ENCODE measurements at places on chromosomes 12 and 14.
A peak's percentile ranks its signal among the peaks of the same experiment; 100 is the strongest.

DNA sequence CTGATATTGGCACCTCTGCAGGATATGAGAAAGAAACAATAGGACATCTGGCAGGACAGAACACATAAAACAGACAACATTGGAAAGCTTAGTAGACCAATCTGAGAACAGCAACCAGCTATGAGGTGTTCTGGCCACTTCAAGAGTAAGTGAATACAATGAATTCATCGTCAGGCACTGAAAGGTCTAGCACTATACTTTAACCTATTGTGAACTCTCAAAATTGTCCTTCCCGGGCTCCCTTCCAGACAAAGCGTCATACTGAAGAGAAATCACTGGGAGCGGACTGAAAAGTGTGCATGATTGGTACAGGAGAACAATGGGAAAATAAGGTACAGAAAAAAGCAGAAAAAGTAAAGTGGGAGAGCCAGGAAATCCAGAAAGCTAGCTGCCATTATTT, 75.8 kb downstream of the LRP6 start:
- DNase-seq: no peak

- DNase-seq: no peak
Observed at GRCh38 chr14:22884738-22885523, 1.9 kb downstream of the REM2 start.

- DNase-seq: no peak
Observed at GRCh38 chr12:108855284-108856169, 1.9 kb downstream of the SSH1 start.

DNA sequence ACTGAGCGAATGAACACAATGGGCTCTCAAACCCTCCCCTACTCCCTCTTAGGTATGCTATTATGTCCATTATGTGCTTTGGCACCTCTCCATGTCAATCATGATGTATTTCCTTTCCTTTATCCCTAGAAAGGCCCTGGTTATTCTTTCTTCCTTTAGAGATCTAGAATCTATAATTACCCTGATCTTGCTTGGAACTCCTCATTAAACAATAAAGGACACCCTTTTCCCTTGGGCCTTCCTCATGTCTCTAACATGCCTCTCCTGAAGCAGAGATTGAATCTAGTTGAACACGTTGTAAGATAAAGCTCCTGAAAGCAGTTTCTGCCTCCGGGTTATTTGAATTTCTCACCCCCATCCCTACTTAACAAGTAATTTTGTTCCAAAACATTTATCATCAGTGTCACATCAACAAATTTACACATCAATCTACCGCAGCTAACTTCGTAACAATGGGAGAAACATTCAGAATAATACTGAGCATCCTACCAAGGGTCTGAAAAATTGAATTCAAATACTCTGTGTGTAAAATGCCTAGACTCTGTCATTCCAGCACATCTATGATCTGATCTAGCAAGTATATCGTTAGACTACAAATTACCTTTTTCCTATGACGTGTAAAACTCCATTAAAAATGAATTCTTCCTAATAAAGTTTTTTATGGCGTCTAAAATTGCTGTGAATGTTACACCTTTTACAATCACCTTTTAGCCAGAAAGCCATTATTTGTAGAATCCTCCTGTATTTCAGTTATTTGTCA, 5.4 kb downstream of the USP44 start:
- DNase-seq: no peak

DNA sequence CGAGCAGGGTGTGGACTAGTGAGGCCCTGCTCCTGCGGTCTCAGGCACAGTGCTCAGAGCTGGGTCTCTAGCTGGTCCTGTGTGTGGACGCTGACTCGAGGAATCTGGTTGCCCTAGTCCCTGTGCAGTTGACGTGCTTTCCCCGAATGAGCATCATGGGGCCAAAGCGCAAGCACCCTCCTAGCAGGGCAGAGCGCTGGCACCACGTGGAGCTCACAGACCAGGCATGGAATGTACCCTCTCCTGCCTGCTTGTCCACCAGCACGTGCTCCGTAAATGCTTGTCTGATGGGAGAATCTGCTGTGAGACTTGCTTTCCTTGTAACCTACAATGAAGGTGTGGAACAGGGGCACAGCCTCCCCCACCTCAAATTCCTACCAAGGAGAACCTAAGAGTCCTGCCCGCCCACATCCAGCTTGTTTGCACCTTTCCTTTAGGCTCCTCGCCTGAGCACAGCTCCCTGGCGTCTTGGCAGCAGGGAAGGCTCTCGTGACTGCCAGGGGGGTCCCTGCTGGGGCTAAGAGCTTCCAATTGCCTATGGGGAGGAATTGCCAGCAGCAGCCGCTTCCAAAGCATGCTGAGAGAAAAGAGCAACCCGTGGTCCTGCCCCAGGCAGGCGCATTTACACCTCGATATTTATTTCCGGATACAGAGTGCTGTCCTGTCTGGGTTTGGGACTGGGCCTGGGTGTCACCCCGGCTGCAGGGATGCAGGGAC, 125.0 kb downstream of the PIWIL1 start:
- no peak for DNase-seq

DNA sequence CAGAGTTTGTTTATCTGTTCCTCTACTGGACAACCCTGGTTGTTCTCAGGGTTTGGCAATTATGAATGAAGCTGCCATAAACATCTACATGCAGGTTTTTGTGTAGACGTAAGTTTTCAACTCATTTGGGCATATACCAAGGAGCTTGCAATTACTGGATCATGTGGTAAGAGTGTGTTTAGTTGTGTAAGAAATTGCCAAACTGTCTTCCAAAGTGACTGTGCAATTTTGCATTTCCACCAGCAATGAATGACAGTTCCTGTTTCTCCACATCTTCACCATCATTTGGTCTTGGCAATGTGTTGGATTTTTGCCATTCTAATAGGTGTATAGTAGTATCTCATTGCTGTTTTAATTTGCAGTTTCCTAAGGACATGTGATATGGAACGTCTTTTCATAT, 39.8 kb upstream of the FBXO33 start:
- DNase-seq: no peak

DNA sequence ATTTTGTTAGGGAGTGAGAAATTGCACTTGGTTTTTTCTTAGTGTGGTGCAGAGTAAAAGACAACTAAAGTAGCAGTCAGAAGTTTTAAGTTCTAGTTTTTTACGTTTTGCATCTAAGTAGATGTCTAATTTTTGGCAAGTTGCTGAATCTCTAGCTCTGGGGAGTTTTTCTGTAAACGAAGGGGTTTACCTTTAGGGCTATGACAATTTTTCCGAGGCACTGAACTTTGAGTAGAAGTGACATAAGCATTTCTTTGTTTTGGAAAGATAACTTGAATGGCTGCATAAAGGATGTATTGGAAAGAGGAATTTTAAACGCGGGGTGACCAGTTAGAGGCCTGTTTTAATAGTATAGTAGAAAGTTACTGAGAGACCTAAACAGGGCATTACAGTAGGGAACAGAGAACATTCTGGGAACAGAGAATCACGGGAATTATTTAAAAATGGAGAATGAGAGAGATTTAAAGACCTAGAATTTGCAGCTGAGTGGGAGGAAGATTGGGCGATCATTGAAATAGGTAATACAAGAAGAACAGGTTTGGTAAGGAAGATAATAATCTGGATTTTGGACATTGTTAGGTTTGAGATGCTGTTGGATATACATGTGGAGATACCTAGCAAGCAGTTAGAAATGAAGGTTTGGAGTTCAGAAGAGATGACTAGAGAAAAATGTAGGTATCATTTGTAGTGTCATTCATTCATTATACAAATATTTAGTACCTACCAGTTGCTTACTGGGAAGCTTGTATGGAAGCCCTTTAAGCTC, 1.2 kb downstream of the ZNF410 start:
- no peak for DNase-seq

DNA sequence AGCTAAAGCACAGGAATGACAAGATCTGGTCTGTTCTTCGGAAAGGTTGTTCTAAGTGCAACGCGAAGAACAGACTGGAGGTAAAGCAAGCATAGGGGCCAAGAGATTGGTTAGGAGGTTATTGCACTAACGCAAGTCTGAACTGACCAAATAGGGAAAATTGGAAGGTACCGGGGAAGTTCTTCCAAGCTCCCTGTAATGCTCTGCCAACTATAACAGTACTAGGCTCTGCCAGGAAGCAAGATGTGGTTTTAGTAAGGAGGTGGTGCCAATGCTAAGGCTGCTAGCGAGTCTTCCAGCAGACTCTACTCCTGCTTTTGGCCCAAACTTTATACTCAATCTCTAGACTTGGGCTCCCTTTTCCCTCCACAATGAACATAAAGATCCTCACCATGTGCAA, 138.6 kb downstream of the PAWR start:
- DNase-seq: no peak

DNA sequence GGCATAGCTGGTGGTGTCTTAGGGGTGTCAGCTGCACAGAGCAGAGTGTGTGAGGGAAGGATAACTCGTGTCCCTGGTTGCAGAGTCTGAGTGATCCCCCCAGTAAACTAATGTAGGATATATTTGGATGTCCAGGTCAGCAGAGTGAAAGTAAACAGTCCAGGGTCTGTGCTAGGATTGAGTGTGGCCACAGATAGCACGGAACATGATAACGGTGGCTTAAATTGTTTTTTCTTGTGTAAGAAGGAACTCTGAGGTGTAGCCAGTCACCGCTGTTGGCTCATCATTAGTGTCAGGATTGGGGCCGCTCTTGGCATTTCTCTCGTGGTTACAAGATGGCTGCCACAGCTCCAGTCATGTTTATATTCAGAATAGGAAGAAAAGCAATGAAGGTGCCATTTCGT, 97.3 kb downstream of the DERA start:
- no peak for DNase-seq

DNA sequence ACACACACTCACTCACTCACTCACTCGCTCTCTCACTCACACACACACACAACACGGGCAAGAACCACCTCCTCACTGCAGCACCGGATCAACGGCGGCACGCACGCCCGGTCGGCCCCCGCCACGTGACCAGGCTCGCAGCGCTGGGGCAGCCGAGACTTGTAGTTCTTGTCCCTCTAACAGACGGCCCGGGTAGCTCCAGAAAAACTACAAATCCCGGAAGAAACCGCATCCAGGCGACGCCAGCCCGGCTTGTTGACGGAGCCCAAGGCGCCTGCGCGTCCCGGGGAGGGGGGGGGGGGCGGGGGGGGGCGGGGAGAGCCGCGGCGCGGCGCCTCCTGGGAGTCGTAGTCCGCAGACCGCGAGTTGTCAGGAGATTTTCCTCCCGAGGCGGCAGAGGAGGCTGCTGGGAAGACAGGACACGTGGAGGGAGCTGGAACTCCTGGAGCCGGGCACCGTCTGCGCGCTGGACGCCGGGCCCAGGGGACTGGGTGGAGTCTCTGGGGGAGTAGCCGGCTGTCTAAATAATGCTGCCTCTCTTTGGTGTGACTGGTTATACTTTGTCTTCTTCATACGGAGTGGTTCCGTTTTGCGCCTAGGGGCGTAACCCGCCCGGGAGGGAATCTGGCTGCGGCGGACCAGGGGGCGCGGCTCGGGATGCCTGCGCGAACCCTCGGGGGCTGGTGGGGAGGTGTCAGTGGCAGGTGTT, at the start of gene MAX:
Gene MAX, minus strand, starts transcription at position 77 of the 709 bp plus-strand sequence. CDS start 178 bp downstream, outside the sequence.
- DNase-seq: peak; percentile 96

DNA sequence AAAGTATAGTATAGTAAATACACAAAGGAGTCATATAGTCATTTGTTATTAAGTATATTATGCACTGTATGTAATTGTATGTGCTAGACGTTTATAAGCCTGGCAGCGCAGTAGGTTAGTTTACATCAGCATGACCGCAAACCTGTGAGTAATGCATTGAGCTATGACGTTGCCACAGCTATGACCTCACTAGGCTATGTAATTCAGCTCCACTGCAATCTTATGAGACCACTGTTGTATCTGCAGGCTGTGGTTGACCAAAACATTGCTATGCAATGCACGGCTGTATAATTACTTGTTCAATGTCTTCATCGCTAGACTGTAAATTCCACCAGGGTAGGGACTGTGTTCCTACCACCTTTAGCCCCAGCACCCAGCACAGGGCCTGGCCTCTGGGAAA, 53.2 kb upstream of the VASH1 start:
- DNase-seq: no peak
